ENCODE measurements at places on chromosomes 2 and 18. TPM values are rescaled to one million over a fixed set of nuclear protein-coding genes. Genes with fewer than 3 reads are reported as not detected.

MPHOSPH10 gene
- total RNA-seq: 45.6 TPM

MEX3C gene
- total RNA-seq: 18.7 TPM

UGT1A6 gene
- total RNA-seq: 1.5 TPM

PRKAG3 gene
- total RNA-seq: not detected

EIF2AK2 gene
- 27.2 TPM for total RNA-seq

SLC5A7 gene
- total RNA-seq: not detected

REG3G gene
- total RNA-seq: not detected

OXER1 gene
- not detected for total RNA-seq

VWA3B gene
- total RNA-seq: 0.12 TPM

ATP8B1 gene
- 7.6 TPM for total RNA-seq

LONRF2 gene
- total RNA-seq: 1.5 TPM

LIMS2 gene
- 6.2 TPM for total RNA-seq

LRATD1 gene
- total RNA-seq: 0.09 TPM

SPAG16 gene
- 12.1 TPM for total RNA-seq

MC4R gene
- not detected for total RNA-seq

IAH1 gene
- total RNA-seq: 98.4 TPM

CABLES1 gene
- total RNA-seq: 15.2 TPM

PPM1G gene
- total RNA-seq: 176 TPM

RNF152 gene
- total RNA-seq: 0.13 TPM

DLX2 gene
- total RNA-seq: 0.63 TPM

KLHL29 gene
- 7.9 TPM for total RNA-seq

ZDBF2 gene
- total RNA-seq: 1.4 TPM

RAB6D gene
- total RNA-seq: 0.02 TPM

ASAP2 gene
- 65.1 TPM for total RNA-seq

SPATA3 gene
- total RNA-seq: not detected

PIGN gene
- total RNA-seq: 10.2 TPM

SERPINB3 gene
- total RNA-seq: 0.06 TPM

IL1RL2 gene
- total RNA-seq: not detected

TMX3 gene
- total RNA-seq: 23.4 TPM

SIX3 gene
- 3.3 TPM for total RNA-seq

FER1L5 gene
- not detected for total RNA-seq

NT5DC4 gene
- total RNA-seq: not detected
